LoVo (cell line): ENCODE measurements at places on chromosomes 7 and 10.
A peak's percentile ranks its signal among the peaks of the same experiment; 100 is the strongest.

- DNase-seq: no peak
These were observed 55.7 kb upstream of the PRSS58 start for GRCh38 chr7:142313528-142313927.

DNA sequence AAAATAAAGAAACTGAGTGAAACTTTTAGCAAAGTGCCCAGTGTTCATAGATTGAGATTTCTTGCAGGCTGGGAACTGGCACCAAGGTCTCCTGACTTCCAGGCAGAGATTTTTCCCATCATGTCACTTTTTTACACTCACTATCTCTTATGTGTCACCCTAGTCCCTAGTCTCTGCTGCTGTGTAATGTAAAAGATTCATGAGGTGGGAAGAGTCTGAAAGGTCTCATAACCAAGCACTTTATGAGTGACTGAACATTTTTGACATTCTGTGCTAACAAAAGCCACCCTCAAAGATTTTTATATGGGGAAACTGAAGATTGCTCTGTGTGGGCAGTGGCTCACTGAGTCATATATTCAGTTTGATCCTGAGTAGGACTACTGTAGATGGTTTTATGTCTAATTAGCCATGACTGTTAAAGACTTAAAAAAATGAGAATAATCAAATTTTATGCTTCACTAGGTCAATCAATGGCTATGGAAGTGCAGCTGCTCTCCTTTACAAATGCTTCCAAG, 900.3 kb upstream of the SORCS1 start:
- no peak for DNase-seq

DNA sequence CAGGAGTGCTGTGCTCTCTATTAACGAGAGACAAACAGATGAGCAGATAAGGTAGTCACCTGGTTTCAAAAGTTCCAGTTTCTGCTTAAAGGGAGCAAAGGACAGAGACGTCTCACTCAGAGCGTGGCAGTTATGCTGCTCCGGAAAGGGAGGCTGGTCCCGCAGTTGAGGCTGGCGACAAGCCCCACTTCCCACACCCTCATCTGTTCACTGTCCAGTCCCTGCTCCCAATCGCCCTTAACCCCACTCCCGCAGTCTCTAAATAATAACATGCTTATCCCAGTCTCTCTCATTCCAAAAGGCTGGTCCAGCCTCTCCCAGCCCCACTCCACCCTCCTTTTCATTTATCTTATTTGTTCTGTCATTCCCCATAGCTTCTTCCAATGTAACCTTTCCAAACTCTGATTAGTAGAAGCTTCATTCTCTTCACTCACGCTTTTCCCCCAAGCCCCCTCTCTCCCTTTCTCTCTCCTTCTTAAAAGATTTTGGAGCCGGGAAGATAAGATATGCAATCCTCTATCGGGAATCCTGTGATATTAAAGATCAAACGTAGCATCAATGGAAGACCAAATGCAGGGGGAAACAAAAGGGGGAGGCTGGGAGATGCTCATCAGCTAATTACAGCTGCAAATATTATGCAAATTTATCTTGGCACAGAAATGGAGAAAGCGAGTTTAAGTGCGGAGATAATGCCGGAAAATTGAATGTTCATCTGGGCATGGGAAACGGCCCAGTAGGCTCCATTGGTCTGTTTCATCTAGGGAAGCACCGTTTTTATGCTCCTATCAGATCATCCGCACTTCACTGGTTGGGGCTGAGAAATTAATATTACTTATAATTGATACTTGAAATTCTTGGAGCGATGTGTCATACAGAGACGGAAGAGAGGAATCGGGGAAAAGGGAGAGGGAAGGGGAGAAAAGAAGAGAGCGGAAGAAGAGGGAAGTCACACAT, 16.3 kb upstream of the GATA3 start:
- DNase-seq: no peak

DNA sequence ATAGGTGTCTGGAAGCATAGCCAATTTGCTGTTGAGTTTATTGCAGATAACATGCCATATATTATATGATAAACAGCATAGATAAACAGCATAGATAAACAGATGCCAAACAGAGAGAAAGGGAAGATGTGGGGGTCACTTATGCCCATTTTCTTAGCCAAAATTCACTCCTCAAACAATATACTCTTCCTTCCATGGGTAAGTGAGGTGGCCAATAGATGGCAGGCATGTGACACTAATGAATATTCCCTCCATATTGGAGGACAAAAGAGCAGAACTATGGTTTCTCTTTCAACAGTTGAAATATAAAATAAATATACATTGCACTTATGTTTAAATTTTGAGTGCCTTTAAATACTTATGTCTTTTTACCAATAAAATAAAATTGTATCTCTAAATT, 1212.8 kb downstream of the REEP3 start:
- DNase-seq: peak; percentile 24

- DNase-seq: peak; percentile 22
These were observed 84.1 kb downstream of the MDFIC start for GRCh38 chr7:115005953-115006352.

DNA sequence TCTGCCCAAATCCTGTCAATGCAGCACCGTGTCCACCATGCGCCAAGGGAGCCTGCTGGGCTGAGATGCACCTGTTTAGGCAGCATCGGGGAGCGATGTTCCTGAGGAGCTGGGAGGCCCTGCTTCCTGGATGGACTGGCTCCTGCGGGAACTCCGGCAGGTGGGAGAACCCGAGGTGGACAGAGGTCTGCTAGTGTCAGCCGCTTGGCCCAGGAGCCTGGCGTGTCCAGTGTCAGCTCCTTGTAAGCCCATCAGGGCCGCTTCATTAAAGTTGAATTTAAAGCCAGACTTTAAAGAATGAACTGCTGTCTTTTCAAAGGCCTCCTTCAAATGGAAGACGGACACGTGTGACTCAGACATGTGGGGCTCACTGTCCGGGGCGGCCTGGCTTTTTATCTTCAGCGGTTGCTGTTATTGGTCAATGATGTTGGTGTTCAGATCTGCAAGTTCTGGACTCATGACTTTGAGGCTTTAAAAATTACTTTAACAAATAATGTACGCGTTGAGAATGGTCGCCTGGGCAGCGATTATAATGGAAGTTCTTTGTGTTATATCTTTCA, 422.5 kb downstream of the DNAJB6 start:
- DNase-seq: no peak

GRCh38 chr10:120076996-120077706, 184.6 kb downstream of the SEC23IP start:
- no peak for DNase-seq

GRCh38 chr7:151590071-151590849, 70.6 kb upstream of the RHEB start:
- no peak for DNase-seq

- no peak for DNase-seq
These were observed 37.2 kb downstream of the ZNF33A start for GRCh38 chr10:38047666-38048065.

GRCh38 chr10:90988802-90989201, 67.9 kb upstream of the ANKRD1 start:
- DNase-seq: no peak

DNA sequence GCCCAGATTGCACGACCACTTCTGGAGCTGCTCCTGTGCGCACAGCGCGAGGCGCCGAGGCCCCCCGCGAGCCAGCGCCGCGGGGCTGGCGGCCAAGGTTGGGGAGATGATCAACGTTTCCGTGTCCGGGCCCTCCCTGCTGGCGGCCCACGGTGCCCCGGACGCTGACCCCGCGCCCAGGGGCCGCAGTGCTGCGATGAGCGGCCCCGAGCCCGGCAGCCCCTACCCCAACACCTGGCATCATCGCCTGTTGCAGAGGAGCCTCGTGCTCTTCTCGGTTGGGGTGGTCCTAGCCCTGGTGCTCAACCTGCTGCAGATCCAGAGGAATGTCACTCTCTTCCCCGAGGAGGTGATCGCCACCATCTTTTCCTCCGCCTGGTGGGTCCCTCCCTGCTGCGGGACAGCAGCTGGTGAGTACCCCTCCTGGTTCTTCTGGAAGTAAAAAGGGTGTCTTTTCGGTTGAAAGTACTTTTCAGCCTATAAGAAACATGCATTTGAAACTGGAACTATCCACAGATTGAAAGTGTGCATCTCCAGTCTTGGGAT, 683 bp downstream of the INSIG1 start:
- DNase-seq: no peak

DNA sequence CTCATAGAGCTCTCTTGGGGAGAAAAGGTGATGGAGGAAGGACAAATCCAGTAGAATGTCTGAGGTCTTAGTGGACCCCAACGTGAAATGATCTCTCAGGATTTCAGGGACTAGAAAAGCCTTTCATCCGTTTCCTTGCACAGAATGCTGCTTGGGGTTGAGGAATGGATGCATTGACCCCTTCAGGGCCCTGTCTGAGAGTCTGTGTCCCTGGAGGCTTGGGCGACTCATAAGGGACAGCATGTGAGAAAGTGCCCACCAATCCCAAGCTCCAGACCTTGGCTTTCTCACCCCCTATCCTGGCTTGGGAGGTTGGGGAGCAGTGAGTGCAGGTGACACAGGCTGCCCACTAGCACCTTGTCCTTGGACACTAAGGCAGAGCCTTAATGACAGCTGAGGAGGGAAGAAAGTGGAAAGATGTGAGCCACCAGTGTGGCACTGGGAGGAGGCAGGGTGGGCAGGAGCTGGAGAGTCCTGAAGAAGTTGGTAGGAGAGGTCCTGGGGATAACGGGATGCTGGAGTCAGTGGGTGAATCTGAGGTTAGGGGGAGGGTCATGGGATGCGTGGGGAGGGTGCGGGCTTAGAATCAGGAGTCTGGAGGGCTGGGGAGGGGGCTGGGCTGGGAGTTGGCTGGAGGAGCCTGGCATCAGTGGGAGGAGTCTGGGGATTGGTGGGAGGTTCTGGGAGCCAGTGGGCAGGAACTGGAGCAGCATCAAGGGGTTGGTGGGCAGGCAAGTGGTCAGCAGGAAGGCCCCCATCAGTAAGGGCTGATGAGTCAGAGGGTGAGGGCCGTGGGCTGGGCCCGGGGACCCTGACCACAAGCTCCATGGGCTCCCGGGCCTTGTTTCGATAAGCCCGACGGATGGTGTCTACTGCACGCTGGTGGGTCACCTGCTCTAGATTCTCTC, 8.6 kb downstream of the LZTS2 start:
- no peak for DNase-seq

- no peak for DNase-seq
These were observed 499.1 kb upstream of the PODXL start for GRCh38 chr7:132055336-132056120.

DNA sequence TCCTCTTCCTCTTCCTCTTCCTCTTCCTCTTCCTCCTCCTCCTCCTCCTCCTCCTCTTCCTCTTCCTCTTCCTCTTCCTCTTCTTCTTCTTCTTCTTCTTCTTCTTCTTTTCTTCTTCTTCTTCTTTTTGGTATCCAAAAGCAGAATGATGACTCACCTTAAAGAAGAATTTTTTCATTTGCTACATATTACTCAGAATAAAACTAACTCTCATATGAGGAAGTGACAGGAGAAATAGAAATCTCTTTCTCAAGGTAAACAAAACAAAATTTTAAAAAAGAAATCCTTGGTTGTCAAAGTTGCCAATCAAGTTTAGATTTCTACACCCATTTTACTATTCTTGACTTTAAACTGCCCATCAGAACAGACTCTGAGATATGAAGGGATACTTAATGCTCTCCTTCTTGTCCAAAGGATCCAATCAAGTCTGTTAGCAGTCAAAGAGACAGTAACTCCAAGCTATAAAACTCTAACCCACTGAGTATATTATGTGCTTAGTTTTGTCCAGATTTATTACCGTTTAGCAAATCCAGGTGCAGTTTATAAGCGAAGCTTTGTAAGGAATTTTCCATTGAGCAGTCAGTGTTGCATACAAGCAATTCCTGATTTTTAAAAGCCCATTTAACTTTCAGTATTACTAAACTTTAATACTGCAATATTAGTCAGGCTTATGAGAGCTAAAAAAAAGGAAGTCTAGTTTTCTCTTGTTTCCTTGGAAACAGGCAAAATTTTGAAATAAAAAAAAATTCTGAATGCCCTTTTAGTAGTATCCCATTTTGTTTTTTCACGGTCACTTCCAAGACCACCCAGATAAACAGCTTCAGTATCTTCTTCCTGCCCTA, 43.1 kb upstream of the SNX13 start:
- DNase-seq: no peak

DNA sequence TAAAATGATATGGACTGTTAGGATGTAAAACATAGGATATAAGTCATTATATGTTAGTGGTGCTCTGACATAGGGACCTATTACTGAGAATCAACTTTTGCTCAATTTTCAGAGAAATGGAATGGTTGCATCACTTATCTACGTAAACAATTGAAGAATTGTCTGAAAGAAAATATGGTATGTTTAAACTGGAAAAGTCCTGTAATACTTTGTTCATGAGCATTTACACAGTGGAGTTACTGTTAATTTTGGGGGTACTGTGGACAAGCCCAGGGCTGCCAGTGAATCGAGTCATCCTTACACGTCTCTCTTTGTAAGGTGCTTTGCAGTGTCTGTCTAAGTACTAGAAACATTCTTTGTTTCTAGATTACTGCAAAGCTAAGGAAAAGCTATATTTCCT, 152.0 kb downstream of the ZNF22 start:
- DNase-seq: no peak

GRCh38 chr7:50497068-50497642, 47.0 kb upstream of the FIGNL1 start:
- DNase-seq: peak; percentile 32

- DNase-seq: no peak
These were observed 61.6 kb downstream of the SORBS1 start for GRCh38 chr10:95499482-95499989.

- peak; percentile 57 for DNase-seq
These were observed 57.3 kb downstream of the MAPK8 start for GRCh38 chr10:48363617-48364355.

- DNase-seq: no peak
These were observed 173.8 kb downstream of the TRIL start for GRCh38 chr7:28784171-28784902.

DNA sequence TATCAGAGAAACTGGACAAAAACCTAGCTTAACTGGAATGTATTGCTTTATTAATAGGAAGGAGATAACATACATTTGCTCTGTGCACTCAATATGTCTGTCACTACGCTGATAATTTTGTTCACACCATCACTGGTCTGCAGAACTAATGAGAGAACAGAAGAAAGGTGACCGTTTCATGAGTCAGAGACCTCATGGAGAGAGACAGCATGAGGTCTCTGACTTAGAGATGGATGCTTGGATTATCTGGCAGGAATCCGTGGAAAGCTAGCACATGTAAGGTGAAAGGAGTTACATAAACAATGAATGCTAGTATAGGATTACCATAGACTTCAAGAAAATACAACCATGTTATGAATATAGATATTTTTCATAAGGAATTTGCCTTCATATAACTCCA, 947.3 kb downstream of the IPMK start:
- DNase-seq: no peak

DNA sequence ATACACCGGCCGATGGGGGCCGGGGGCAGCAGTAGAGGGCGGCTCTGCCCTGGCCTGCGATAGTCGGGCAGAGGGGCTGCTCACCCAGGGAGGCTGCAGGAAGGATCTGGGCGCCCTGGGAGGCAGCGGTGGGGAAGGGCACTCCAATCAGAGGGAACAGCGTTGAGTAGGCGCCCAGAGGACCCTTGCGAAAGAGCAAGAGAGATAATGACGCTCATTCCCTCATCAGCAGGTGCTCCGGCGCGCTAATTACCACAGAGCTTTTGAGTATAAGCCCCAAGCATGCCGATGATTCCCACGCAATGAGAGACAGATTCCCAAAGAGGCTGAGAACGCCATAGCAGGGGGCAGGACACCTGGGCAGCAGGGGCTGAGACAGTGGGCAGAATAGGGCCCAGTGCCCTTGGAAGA, 215.3 kb downstream of the MAD1L1 start:
- DNase-seq: no peak

- DNase-seq: no peak
These were observed 16.9 kb downstream of the CUTC start for GRCh38 chr10:99748823-99749451.

- DNase-seq: no peak
These were observed 15.5 kb upstream of the VOPP1 start for GRCh38 chr7:55587687-55588378.
